ENCODE measurements at places on chromosomes 2 and 18. TPM values are rescaled to one million over a fixed set of nuclear protein-coding genes. Genes with fewer than 3 reads are reported as not detected.
A peak's percentile ranks its signal among the peaks of the same experiment; 100 is the strongest.

DNA sequence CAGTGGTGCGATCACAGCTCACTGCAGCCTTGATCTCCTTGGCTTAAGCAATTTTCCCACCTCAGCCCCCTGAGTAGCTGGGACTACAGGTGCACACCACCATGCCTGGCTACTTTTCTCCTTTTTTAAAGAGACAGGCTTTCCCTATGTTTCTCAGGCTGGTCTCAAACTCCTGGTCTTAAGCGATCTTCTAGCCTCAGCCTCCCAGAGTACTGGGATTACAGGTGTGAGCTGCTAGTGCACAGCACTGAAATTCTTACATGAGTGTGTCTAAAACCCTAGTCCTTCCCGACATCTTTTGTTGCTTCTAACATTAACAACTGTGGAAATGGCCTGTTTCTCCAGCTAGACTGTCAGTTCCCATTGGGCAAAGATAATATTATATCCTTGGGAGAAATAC, 2.9 kb downstream of the UGP2 start:
- no peak for DNase-seq
- peaks cover 3% of the 10 kb centered on the region for H3K36me3 ChIP-seq
- H3K4me1 ChIP-seq = peaks cover 30% of the 10 kb centered on the region

- DNase-seq = no peak
- H3K36me3 ChIP-seq = peaks cover 39% of the 10 kb centered on the region
- H3K27ac ChIP-seq = no peak overlapping the region
- peaks cover 1% of the 10 kb centered on the region for H3K4me1 ChIP-seq
These were observed 18.5 kb downstream of the SLC66A2 start for GRCh38 chr18:79932907-79933306.

Gene DLGAP1
- 0.31 TPM for total RNA-seq

GRCh38 chr2:53933329-53933728, 37.5 kb downstream of the PSME4 start:
- H3K36me3 ChIP-seq = peaks cover 84% of the 10 kb centered on the region
- DNase-seq = no peak
- H3K27ac ChIP-seq = no peak overlapping the region
- no peak overlapping the region for H3K4me3 ChIP-seq
- no peaks in the 10 kb centered on the region for H3K4me1 ChIP-seq

DNA sequence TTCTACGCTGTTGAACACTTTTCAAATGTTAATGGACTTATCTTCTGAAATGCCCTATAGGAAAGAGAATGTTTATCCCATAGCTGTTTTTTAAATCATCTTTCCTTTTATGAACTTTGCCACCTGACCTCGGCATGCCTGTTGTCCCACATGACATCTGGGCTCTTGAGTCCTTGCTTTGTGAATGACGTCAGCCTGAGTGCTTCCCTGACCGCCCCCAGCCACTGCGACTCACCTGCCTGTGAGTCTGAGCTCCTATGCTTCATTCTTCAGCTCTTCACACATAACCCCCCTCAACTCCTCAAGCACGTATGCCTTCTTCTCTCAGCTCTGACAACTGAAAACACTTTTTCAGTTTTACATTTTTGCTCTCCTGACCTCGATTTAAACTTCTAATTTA, 166.8 kb downstream of the DCDC2C start:
- H3K27ac ChIP-seq = no peak overlapping the region
- H3K27me3 ChIP-seq = no peaks in the 10 kb centered on the region
- no peak for DNase-seq
- H3K4me3 ChIP-seq = no peak overlapping the region
- H3K4me1 ChIP-seq = no peaks in the 10 kb centered on the region
- H3K36me3 ChIP-seq = no peaks in the 10 kb centered on the region

DNA sequence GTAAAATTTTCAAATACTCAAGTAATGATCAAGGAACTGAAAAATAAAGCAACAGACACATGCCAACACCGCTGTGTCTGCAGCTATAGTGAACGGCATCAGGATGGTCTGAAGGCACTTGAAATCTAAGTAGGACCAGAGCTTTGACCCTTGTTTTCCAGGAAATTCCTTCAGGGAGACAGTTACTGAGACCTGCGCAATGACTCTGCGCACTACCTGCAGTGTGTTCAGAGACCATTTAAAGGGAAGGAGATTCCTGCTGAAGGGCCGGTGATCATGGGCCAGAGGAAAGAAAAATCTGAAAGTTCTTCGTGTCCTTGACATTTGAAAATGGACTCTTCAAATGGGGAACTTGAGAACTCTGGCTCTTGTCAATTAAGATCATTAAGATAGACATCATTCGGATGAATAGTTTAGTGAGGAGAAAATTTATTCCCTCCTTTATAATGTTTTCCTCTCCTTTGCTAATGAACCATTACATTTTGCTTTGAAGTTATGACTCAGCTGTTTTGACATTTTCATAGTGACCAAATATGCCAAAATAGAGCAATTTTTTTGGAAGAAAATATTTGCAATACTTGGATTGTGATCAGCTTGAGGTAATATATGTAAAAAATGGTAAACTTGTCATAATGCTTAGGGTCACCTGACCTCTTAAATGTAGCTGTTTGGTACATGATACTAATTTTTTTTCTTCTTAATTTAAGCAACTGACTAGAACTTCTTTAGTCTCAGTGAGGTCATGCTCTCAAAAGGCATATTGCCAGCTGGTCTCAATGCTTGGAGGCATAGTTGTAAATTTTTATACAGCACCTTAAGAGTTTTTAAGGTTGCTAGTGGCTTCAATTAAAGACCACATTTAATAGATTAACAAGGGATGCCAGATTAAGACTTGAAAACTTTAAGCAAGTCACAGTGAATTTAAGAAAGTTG, 329.3 kb downstream of the ARHGAP15 start:
- peaks cover 8% of the 10 kb centered on the region for H3K36me3 ChIP-seq
- H3K27ac ChIP-seq = no peak overlapping the region
- no peaks in the 10 kb centered on the region for H3K4me1 ChIP-seq
- H3K27me3 ChIP-seq = no peaks in the 10 kb centered on the region
- no peak for DNase-seq

Gene MC2R
- total RNA-seq = not detected

DNA sequence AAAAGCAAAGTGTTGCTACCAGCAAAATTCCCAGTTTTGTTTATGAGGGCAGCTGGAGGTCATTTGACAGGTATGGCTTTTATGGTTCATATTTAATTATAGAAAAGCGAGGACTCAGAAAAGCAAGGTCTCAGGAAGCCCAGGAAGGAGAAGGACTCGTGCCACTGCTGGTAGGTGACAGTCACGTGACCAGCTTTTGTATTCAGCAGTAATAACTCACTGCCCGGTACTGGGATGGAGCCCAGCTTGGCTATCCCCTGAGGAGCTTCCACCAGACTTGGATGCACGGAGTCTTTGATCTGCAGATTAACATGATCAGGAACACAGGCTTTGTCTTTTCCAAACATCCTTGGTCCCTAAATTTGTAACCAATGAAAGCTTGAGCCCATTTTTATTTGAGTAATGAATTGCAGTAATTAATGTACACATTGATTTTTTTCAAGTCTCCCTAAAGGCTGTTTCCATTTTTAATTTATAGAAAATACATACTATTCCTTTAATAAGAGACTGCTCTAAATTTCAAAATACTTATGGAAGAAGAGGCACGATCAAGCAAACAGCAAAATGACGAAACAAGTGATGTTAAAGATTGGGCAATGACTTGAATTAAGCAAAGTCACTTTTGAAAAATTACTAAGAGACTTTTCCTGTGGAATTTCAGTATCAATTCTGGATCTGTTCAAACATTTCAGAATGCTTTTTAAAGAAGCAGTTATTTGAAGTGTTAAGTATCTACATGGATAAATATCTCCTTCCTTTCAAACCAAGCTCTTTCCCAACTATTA, 251.7 kb upstream of the HNRNPA3 start:
- no peak overlapping the region for H3K4me3 ChIP-seq
- DNase-seq = no peak
- H3K27ac ChIP-seq = no peak overlapping the region
- H3K27me3 ChIP-seq = peaks cover 3% of the 10 kb centered on the region

- peaks cover 29% of the 10 kb centered on the region for H3K4me1 ChIP-seq
- no peak overlapping the region for H3K27ac ChIP-seq
- DNase-seq = no peak
- no peaks in the 10 kb centered on the region for H3K27me3 ChIP-seq
These were observed 174.5 kb upstream of the PKDCC start for GRCh38 chr2:41873102-41874031.

GRCh38 chr18:2971741-2972552, 41.0 kb downstream of the LPIN2 start:
- peak; percentile 72 for DNase-seq
- H3K4me1 ChIP-seq = peaks cover 79% of the 10 kb centered on the region
- peaks cover 19% of the 10 kb centered on the region for H3K36me3 ChIP-seq
- peak overlapping the region; percentile 81 for H3K27ac ChIP-seq
- H3K27me3 ChIP-seq = no peaks in the 10 kb centered on the region
- H3K4me3 ChIP-seq = peak overlapping the region; percentile 45

Gene VSNL1
- total RNA-seq = not detected

- no peaks in the 10 kb centered on the region for H3K4me1 ChIP-seq
- H3K27ac ChIP-seq = no peak overlapping the region
- H3K4me3 ChIP-seq = no peak overlapping the region
- H3K36me3 ChIP-seq = no peaks in the 10 kb centered on the region
These were observed 596.8 kb upstream of the GCFC2 start for GRCh38 chr2:76307495-76307894.

- H3K36me3 ChIP-seq = no peaks in the 10 kb centered on the region
- no peaks in the 10 kb centered on the region for H3K4me1 ChIP-seq
- H3K4me3 ChIP-seq = no peak overlapping the region
These were observed 18.8 kb upstream of the FN1 start for GRCh38 chr2:215454519-215455246.

Gene UGT1A8
- not detected for total RNA-seq

- H3K4me1 ChIP-seq = no peaks in the 10 kb centered on the region
- no peaks in the 10 kb centered on the region for H3K27me3 ChIP-seq
- DNase-seq = no peak
- H3K4me3 ChIP-seq = no peak overlapping the region
These were observed 337.6 kb downstream of the IRS1 start for GRCh38 chr2:226461981-226462380.

- DNase-seq = no peak
- no peaks in the 10 kb centered on the region for H3K36me3 ChIP-seq
- no peaks in the 10 kb centered on the region for H3K27me3 ChIP-seq
- no peak overlapping the region for H3K4me3 ChIP-seq
These were observed 246.9 kb downstream of the NDUFA10 start for GRCh38 chr2:239778042-239778851.

GRCh38 chr18:76801567-76802505, 20.5 kb upstream of the ZNF236 start:
- no peak overlapping the region for H3K4me3 ChIP-seq
- peaks cover 18% of the 10 kb centered on the region for H3K4me1 ChIP-seq
- DNase-seq = no peak
- no peaks in the 10 kb centered on the region for H3K27me3 ChIP-seq
- no peak overlapping the region for H3K27ac ChIP-seq

Gene WDR35
- 2.8 TPM for total RNA-seq

DNA sequence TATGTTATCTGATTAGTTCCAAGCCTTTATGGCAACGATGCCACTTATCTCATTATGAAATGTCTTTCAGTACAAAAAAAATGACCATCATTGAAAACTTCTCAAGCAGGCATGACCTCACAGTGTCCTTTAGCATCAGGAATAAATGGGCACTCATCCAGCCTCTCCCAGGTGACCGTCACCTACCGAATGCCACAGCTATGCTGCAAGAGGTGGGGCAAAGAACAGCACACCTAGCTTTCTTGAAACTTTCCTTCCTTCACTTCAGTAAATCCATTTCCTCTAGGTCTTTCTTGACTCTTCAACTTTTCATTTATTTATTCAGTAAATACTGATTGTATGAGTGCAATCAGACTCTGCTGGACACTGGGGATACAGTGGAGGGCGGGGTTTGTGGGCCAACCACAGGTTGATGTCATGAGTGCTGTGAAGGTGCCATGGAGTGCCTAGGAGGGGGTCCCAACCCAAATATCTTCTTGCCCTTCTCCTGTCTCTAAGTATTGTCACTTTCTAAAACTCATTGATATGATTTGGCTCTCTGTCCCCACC, 54.3 kb upstream of the HK2 start:
- peaks cover 15% of the 10 kb centered on the region for H3K4me1 ChIP-seq
- no peaks in the 10 kb centered on the region for H3K36me3 ChIP-seq
- no peak for DNase-seq
- no peak overlapping the region for H3K4me3 ChIP-seq
- H3K27me3 ChIP-seq = no peaks in the 10 kb centered on the region
- no peak overlapping the region for H3K27ac ChIP-seq

- no peaks in the 10 kb centered on the region for H3K4me1 ChIP-seq
- no peak overlapping the region for H3K27ac ChIP-seq
- DNase-seq = no peak
- H3K27me3 ChIP-seq = no peaks in the 10 kb centered on the region
- no peaks in the 10 kb centered on the region for H3K36me3 ChIP-seq
These were observed 83.4 kb downstream of the CALCRL start for GRCh38 chr2:187364696-187365095.

- no peak for DNase-seq
- H3K4me3 ChIP-seq = no peak overlapping the region
- H3K27me3 ChIP-seq = no peaks in the 10 kb centered on the region
- no peak overlapping the region for H3K27ac ChIP-seq
- no peaks in the 10 kb centered on the region for H3K4me1 ChIP-seq
These were observed 161.6 kb downstream of the NEDD4L start for GRCh38 chr18:58205443-58206160.

Gene CTLA4
- total RNA-seq = 52.0 TPM

DNA sequence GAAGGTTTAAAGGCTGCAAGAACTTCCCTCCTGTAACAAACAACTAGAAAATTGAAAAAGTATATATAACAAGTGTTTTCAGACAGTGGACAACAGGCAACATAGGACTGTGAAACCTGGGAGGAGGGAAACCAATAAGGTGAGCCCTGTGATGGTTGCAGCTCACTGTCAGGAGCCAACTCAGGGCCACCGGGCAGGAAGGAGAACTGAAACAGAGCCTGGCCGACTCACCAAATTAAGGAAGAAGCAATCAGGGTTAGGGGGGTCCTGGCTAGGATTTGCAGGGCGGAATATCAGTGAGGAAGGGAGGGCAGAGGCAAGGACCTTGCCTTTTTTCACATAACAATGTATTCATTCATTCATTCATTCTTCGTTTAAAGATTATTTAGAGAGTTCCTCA, 21.8 kb upstream of the CNRIP1 start:
- no peak overlapping the region for H3K27ac ChIP-seq
- no peaks in the 10 kb centered on the region for H3K4me1 ChIP-seq
- H3K36me3 ChIP-seq = no peaks in the 10 kb centered on the region
- H3K4me3 ChIP-seq = no peak overlapping the region
- no peaks in the 10 kb centered on the region for H3K27me3 ChIP-seq

- no peaks in the 10 kb centered on the region for H3K36me3 ChIP-seq
- H3K27me3 ChIP-seq = no peaks in the 10 kb centered on the region
- no peak overlapping the region for H3K4me3 ChIP-seq
- H3K4me1 ChIP-seq = no peaks in the 10 kb centered on the region
These were observed 26.5 kb upstream of the C2orf74 start for GRCh38 chr2:61135510-61135909.

DNA sequence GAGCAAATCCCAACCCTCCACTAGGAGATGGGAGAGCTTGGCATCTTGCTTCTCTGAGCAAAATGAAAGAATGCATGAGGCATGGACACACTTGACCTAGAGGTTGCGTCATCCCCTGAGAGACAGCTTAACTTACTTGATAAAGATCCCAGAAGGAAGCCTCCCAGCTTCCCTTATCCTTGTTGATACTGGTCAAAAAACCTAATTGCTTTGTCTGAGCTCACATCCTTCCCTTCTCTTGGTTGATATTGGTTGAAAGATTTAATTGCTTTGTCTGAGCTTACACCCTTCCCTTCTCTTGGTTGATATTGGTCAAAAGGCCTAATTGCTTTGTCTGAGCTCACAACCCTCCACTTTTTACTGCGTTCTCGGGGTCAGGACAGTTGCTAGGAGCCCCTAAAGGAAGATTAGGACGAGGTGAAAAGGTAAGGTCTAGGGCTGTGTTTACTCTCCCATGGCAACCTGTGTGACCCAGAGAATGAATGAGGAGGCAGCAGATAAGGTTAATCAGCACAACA, 12.2 kb upstream of the BOD1L2 start:
- no peak overlapping the region for H3K27ac ChIP-seq
- no peaks in the 10 kb centered on the region for H3K4me1 ChIP-seq
- no peaks in the 10 kb centered on the region for H3K27me3 ChIP-seq
- H3K4me3 ChIP-seq = no peak overlapping the region
- H3K36me3 ChIP-seq = no peaks in the 10 kb centered on the region
